Effector CD4-positive, alpha-beta T cell (primary cell): ENCODE measurements at places on chromosomes 3 and 15.

- DNase-seq, result no peak
These were observed 82.6 kb upstream of the MAGI1 start for GRCh38 chr3:66121318-66121717.

DNA sequence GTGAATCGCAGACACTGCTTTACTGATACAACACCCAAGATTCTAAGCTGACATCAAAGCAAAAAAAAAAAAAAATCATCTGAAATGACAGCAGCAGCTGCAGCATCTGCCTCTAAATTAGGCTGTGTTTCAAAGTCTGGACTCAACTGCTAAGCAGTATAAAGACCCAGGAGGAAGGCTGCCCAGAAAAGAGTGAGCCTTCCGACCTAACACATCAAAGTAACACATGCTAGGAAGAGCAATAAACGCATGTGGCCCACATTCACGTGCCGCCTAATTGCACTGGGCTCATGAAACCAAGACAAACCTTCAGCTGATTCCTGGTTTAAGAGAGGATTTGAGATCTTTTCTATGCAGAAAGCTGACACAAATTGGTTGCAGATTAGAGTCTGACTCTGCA lies 317.1 kb downstream of the ZIC4 start:
- DNase-seq, result no peak

DNA sequence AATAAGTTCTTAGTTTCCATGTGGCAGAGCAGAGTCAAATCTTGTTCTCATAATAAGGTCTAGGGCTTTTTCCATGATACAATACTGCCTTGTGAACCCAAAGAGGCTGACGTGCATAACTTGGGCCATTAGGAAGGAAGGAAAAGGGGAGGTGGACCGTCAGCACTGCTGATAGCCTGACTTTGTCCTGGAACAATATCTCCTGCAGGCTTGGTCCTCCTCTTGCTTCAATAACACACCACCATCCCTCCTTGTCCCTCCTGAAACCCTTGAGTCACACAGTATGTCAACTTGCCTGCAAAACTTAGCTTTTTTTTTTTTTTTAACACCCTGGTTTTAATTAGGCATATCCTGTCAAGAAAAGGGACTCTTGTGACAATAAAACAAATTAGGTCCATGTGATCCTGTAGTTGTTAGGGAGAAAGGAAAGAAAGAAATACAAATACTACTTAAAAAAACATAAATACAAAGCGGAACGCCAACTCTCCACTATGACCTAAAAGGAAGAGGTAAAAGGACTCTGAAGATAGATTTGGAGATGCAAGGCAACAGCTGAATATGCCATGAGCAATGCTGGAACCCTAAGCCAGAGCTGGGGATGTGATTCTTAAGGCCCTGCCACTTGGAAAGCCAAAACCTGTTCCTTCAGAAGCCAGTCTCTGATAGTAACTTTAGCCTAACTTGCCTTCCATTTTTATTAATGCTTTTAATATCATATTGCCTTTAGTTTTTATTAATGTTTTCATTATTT lies 67.0 kb downstream of the WWTR1 start:
- no peak for DNase-seq

GRCh38 chr3:171284308-171285075 lies 175.7 kb downstream of the TNIK start:
- no peak for DNase-seq

DNA sequence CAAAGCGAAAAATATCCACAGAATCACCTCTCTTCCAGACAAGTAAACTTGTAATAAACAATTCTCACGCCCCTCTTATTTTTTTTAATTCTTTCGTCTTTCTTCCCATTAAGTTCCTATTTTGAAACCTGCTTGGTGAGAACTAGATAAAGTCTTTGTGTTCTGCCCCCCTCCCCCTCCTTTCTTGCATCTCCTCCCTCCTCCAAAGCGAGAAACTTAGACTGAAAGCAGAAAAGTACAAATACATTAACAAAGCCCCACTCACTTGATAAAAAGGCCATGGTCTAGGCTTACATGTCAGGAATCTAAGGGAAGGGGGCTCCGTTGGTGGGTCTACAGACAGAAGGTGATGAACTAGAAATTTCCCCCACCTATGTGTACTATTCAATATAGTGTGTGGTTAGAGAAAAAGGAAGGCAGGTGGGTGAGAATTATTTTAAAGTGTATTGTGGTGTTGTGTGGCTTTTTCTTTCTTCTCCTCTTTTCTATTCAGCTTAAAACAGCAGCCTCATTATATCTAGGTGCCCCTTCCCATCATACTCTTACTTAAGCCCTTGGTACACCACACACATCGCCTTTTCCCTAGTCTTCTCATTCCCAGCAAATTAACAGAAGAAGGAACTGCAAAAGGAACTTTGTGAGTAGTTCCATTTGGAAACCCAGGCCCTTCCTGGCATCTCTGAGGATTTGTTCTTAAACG lies 215.3 kb downstream of the MEIS2 start:
- no peak for DNase-seq

GRCh38 chr3:25665315-25666280 lies 891 bp upstream of the TOP2B start:
- DNase-seq, result no peak

GRCh38 chr3:165638034-165638433 lies 199.2 kb downstream of the BCHE start:
- DNase-seq, result no peak

GRCh38 chr3:53083521-53083920 lies 37.6 kb upstream of the SFMBT1 start:
- no peak for DNase-seq

- no peak for DNase-seq
These were observed 81.9 kb upstream of the PLXND1 start for GRCh38 chr3:129688271-129688895.

GRCh38 chr3:56917361-56918110 lies 115.8 kb upstream of the ARHGEF3 start:
- no peak for DNase-seq

DNA sequence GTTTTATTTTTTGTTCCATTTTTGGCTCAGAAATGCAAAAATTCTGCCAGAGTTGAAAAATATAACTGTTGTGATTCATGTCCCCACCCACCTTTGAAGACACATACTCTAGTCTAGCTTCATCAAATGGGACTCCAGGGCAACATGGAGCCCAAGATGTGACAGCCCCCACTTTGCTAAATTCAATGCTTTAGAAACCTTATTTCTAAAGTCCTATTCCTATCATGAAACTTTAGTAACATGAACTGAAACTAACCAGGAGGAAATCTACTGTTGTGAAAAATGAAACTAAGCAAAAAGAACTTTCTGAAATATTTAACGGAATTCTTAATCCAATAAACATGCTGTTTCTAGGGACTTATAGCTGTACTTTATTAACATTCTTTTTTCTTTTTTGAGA lies 20.3 kb downstream of the UBP1 start:
- DNase-seq, result no peak

DNA sequence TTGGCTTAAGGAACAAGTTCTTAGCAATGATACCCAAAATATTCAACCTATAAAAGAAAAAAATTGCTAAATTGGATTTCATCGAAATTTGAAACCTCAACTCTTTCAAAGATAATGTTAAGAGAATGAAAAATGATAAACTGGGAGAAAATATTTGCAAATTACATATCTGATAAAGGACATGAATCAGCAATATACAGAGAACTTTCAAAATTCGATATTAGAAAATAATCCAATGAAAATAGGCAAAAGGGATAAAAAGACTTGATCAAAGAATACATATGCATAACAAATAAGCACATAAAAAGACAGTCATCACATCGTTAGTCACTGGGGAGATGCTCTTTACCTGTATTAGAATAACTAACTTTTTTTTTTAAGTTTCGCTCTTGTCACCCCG lies 73.0 kb upstream of the NEO1 start:
- DNase-seq, result no peak

DNA sequence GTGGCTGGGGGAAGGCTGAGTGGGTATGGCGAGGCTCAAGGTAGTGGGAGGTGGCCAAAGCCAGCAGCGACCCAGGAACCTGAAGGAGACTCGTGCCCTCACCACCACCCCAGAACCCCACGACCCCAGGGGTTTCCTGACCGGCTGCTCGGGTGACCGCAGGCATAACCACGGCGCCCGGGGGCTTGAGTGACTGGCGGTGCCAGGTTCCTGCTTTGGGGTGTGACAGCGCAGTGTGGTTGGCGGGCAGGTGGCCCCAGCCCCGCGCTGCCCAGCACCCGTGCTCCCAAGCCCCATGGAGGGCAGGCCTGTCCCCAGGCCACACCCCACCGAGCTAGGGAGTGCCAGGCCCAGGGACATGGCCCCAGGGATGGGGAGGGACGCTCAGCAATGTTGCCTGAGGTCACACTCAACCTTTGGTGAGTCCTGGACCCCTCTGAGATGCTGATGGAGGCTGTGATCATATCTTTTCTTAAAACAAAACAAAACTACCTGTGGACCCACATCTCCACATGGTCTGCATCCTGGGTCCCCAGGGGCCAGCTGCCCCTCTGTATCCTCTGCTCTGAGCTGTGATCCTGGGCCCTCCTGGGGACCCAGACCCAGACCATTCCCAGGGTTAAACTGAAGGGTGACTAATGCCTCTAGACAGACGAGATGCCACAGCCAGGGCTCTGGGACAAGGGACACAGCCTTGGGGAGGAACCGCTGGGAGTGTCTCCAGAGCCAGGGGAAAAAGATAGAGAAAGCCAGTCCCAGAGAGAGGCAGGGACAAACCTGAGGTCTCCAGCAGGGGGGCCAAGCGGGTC lies 13.0 kb downstream of the DNAJB8 start:
- no peak for DNase-seq

DNA sequence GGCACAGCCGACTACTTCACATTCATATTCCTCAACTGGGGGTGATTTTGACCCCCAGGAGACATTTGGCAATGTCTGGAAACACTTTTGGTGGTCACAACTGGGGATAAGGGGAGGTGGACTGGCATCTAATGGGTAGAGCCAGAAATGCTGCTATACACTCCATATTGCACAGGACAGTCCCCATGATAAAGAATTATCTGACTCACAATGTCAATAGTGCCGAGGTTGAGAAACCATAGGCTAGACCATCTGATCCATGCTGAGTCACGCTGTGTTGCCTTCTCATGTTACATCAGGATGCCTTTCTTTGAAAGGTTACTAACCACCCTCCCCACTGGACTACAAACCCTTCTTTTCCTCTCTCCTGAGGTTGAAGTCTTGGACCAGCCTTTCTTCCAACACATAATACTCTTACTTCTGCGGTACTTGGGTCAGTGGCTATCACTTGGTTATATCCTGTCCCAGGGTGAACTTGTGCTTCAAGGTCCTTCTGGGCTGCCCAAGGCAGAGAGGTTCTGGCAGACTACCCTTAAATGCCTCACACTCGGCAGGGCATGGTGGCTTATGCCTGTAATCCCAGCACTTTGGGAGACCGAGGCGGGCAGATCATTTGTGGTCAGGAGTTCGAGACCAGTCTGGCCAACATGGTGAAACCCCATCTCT lies 68.8 kb downstream of the CTNNB1 start:
- DNase-seq, result no peak

DNA sequence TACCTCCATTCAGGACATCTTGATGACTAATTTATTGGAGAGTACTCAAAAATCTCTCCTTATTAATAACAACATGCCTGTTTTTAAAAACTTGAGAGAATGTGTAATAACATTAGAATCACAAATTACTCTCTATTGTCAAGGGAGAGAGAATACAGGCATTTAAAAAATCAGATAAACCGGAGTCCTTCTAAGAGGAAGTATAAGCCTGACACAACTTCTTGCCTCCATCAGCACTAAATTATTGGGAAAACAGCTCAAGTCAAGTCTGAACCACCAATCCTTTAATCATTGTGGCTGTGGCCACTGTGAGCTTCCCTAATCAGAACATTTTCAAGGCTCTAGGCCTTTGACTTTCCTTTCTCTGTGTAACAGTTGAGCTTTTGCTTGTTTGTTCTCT lies 38.0 kb downstream of the SSR3 start:
- no peak for DNase-seq

DNA sequence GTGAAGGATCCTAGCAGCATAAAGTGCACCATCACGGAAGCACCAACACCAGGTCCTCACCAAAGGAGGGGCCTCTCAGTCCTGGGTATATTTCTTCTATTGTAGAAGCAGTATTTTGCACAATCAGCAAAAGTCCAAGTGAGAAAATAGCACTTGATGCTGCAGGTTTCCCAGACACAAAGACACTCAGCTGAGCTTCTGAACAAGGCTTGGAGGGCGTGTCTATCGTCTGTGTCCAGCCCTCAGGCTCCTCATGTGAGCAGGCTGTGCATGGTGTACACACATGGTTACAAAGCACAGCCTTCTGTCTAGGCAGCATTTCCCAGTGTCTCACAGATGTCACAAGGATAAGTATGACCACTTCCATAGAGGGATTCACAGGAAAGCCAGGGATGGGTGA lies 98.3 kb upstream of the SPATA12 start:
- no peak for DNase-seq

- no peak for DNase-seq
These were observed at the start of gene IGDCC3 for GRCh38 chr15:65377976-65378366. Gene IGDCC3 (minus strand): TSS chr15:65378002. CDS start chr15:65377788, 214 bp downstream.

- DNase-seq, result peak; percentile 42
These were observed 46.1 kb downstream of the RFTN1 start for GRCh38 chr3:16467393-16467792.

- no peak for DNase-seq
These were observed 55.6 kb downstream of the POLQ start for GRCh38 chr3:121490161-121490560.

GRCh38 chr3:80767604-80768003 lies 993.8 kb downstream of the GBE1 start:
- no peak for DNase-seq

GRCh38 chr3:88203642-88204055 lies 53.9 kb downstream of the C3orf38 start:
- peak; percentile 4 for DNase-seq

- no peak for DNase-seq
These were observed 29.2 kb downstream of the PDHB start for GRCh38 chr3:58404396-58404795.

- no peak for DNase-seq
These were observed 1332.8 kb downstream of the ZPLD1 start for GRCh38 chr3:103767635-103768034.

- no peak for DNase-seq
These were observed 516.9 kb upstream of the GOLIM4 start for GRCh38 chr3:168612671-168613070.

GRCh38 chr3:42605546-42606173 lies 5.2 kb downstream of the NKTR start:
- no peak for DNase-seq

DNA sequence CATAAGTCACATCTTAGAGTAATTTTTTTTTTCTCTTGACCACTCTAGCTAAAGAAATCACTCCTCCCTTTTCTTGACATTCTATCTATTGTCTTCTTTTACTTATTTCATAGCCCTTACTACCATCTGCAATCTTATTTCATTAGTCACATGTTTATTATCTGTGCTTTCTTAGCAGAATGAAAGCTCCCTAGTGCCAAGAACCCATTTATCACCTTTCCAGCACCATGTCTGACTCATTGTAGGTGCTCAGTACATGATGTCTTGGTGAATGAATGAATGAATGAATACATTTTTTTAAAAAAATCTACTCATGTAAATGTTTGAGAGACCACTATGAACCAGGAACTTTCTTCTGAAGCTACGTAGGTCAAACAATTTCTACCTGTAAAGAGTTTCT lies 157.2 kb downstream of the CADPS start:
- no peak for DNase-seq

DNA sequence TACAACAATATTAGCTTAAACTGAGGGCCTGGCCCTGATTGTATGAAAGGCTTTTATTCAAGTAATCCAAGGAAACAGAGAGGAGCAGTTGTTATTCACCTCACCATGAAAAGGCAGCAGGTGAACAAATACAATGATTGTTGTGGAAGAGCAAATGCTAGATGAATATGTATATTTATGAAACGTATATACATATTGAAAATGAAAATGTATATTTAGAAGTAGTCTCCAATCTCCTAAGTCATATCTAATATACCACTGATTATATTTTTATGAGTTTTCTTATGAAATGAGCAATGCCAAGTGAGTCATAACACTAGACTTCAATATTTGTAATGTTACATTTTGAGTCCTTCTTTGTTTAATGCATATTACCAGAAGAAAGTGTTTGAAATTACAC lies 116.2 kb upstream of the KCNMB2 start:
- no peak for DNase-seq
